ENCODE measurements at places on chromosomes 6 and 20.

- DNase-seq: peak; percentile 29
Measured at GRCh38 chr6:74690365-74690764, 515.5 kb downstream of the COL12A1 start.

- DNase-seq: peak; percentile 96
Measured at GRCh38 chr6:131954775-131955107, 3.6 kb upstream of the CCN2 start.

DNA sequence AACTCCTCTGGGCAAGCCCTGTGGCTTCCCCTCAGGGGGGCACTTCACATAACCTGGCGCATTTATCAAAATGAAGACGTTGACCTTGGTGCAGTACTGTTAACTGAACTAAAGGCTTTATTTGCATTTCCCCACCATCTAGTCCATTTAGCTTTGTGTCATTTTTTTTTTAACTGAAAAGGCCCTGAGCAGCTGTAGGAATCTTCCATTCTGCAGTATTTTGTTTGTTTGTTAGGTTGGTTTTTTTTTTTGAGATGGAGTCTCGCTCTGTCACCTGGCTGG, 10.7 kb downstream of the TMEM181 start:
- DNase-seq: no peak

- no peak for DNase-seq
Measured at GRCh38 chr20:10313215-10313614, 94.6 kb downstream of the SNAP25 start.

- DNase-seq: no peak
Measured at GRCh38 chr6:147065786-147066185, 138.4 kb upstream of the STXBP5 start.

GRCh38 chr20:48722002-48722731, 105.6 kb downstream of the PREX1 start:
- peak; percentile 43 for DNase-seq

- DNase-seq: peak; percentile 50
Measured at GRCh38 chr20:35088231-35089145, 4.1 kb downstream of the TRPC4AP start.

- DNase-seq: no peak
Measured at GRCh38 chr6:15426901-15427300, 181.0 kb downstream of the JARID2 start.

GRCh38 chr6:108800427-108800864, 47.8 kb upstream of the ARMC2 start:
- no peak for DNase-seq

DNA sequence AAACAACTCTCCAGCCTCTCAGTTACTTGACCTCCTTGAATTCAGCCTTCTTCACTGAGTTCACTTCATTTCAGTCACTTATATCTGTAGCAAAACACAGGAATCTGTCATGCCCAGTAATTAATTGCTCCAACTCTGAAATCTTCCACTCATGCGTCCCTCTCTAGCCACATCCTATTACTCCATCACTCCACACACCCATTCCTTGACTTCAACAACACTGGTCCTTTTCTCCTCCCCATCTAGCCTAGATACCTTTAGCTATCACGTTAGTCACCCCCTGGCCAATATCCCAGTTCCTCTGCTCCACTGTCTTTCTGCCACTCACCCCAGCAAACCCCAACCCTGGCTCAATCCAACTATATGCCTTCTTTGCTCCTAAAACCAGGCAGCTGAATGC, 7.7 kb downstream of the ZHX3 start:
- no peak for DNase-seq

DNA sequence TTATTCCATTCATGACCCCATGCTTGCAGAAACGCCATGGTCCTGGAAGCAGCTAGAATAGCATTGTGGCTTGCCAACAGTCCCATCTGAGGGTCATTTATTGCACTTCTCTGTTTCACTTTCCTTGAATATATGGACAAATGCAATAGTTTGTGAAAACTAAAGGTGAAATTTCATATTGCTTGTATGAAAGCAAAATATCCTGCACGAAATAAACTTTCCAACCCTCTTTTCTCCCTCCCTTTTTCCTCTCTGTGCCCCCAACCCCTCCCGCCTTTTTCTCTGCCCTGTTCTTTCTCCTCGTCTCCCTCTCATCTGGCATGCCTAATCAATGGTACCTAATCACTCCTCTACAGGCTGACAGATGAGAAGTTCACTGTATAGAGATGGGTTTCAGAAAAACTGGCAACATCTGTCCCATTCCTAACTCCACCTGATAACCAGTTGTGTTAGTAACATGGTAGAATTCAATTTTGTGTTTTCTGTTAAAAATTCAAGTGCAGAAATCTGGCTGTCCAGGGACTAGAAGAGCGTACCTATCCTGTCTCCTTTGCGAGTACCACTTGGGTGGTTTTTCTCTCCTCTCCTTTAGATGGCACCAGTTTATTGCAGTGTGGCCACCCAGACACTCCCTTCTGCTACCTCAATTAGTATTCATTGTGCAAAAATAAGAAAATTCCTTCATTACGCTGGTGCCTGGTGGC, 198.6 kb downstream of the FOXA2 start:
- DNase-seq: no peak

DNA sequence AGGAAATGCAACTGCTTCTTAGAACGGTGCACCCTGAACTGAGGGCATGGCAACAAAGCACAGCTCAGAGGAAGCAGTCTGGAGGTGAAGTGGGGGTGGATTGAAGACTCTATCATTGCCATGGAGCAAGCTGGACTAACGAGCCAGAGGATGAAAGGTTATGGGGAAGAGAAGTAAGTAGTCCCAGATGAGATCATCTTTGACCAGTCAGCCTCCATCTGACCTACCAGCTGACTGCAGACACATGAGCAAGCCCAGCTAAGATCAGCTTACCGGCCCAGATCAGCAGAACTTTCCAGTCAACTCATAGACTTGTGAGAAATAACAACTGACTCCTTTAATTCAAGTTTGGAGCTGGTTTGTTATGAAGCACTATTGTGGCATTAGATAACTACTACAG, 9.1 kb upstream of the JAG1 start:
- DNase-seq: no peak

GRCh38 chr20:8661229-8661952, 407.5 kb upstream of the PLCB4 start:
- DNase-seq: peak; percentile 10

- DNase-seq: peak; percentile 80
Measured at GRCh38 chr20:11891077-11891775, 26.5 kb upstream of the BTBD3 start.

- peak; percentile 88 for DNase-seq
Measured at GRCh38 chr6:132300323-132300949, 100.8 kb downstream of the MOXD1 start.

GRCh38 chr20:6976106-6976900, 208.8 kb downstream of the BMP2 start:
- DNase-seq: no peak
